Dorsolateral prefrontal cortex (tissue), 122 donors: ENCODE measurements at places on chromosomes 6 and 20.
A peak's percentile ranks its signal among the peaks of the same experiment; 100 is the strongest.

- DNase-seq: no peak
These were observed 17.8 kb downstream of the LRFN2 start for GRCh38 chr6:40569162-40569910.

DNA sequence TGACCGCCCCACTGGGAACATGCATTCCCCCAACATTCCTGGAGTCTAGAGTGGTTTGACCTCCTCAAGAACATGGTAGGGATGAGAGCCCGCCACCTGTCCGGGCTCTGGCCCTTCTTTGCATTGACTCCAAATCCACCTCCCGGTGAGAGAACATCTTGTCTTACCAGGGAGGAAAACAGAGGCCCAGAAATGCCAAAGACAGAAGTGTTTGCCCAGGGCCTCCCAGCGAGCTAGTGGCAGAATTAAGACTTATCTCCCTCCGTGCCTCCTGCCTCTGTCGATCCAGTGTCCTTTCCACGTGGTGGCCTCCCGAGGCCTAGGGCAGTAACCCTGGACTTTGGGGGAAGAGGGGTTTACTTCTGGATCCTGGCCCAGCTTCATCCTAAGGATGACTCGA, 134.8 kb downstream of the JPH2 start:
- DNase-seq: no peak

GRCh38 chr20:50797142-50797541, 2.3 kb downstream of the BCAS4 start:
- no peak for DNase-seq

- DNase-seq: no peak
These were observed 300.7 kb downstream of the TENT5A start for GRCh38 chr6:81451787-81452186.

DNA sequence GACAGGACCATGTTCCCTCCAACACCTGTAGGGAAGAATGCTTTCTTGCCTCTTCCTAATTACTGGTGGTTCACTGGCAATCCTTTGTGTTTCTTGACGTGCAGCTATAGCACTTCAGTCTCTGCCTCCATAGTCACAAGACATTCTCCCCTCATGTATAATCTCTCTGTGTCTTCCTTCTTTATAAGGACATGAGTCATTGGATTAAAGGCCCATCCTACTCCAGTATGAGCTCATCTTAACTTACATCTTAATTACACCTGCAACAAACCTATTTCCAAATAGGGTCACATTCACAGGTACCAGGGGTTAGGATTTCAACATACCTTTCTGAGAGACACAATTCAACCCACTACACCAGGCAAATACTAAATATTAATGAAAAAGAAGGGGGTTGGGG, 213.6 kb downstream of the RNGTT start:
- no peak for DNase-seq

DNA sequence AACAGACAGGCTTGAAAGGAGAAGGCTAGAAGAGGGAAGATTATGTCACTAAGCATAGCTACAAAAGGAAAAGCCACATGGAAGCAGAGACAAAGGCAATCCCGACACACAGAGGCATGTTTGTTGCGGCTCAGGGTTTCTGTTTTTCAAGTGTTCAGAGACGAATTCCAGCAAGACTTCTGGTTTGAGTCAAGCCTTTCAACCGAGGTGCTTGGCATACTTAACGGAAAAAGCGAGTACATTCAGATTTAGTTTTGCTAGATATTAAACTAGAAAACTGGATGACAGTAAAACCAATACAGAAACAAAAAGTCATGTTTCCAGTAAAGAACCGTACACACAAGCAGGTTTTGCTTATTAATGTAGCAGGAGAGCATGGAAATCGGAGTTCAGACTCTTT, 27.2 kb downstream of the MCUR1 start:
- DNase-seq: no peak

GRCh38 chr20:64072498-64073063, 6.7 kb downstream of the RGS19 start:
- DNase-seq: no peak

- DNase-seq: peak; percentile 67
These were observed 19.2 kb downstream of the PRND start for GRCh38 chr20:4740774-4741431.

- no peak for DNase-seq
These were observed 13.5 kb upstream of the CD2AP start for GRCh38 chr6:47464052-47464451.

DNA sequence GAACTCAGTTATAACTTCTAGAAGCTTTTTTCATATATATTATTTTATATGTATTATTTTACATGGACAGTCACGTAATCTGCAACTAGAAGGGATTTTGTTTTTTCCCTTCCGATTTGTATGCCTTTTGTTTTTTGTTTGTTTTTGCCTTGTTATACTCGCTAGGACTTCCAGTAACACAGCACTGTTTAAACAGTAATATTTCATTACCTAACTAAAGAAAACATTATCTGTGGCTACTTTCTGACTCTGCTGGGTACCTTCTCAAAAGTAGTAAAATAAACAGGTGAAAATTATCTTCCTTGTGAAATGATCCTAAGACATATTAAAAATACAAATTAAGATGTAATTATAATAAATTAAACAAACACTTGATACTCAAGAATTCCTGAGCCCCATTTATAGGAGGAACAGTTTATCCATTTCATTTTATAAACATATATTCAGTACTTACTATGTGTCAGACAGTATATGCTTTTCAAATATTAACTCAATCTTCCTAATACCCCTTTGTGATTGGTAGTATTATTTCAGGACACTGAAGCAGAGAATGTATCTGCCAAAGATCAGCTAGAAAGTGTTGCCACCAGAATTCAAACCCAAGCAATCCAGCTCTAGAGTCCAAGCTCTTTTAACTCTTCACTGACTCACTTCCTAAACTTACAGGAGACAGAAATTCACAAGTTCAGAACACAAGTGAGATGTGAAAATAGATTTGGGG, 65.3 kb downstream of the MAP3K5 start:
- DNase-seq: no peak

DNA sequence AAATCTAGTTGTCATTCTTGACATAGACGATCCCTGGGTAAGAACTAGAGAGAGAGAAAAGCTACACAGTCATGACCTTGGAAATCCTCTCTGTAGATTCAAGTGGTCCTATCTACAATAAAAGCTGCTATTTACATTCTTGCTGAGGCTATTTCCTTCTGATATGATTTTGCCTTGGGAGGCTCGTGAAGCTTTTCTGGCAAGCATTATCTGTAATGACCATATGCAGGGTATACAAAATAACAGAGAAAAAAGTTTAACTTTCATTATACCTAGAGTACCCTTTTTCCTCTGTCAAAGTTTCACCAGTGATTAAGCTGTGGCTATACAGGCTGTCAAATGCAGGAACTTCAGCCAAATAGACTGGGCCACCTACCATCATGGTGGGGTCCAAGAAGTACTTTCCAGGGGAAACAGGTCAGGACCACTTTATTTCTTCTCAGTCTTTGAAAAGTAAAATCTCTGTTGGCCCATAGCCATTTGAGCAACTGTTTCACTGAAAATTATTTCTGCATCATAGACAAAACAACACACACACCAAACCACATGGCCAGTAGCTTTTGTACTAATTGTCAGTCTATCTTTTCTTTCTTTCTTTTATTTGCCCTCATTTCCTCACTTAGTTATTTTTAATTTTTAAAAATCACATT, 677.0 kb upstream of the ID4 start:
- DNase-seq: no peak

DNA sequence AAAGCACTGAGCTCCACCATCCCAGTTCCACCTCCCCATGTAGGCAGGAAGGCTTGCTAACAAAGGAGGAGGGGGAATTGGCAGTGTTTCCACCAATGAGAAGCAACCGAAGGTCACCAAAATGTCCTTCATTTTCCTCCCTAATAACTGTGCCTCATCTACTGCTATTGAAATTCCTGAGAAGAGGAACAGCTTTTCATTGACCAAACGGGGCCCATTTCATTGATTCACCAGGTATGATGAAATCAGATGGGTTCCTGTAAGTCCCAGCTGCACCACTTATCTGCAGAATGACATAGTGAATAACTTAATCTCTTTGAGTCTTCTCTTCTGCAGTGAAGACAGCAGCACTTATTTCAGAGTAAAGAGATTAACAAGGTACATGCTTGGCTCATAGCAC, 17.3 kb downstream of the TREM1 start:
- DNase-seq: no peak

- DNase-seq: no peak
These were observed 14.5 kb downstream of the PREP start for GRCh38 chr6:105388392-105388791.

- no peak for DNase-seq
These were observed 33.0 kb upstream of the KIAA1586 start for GRCh38 chr6:57013521-57013926.

DNA sequence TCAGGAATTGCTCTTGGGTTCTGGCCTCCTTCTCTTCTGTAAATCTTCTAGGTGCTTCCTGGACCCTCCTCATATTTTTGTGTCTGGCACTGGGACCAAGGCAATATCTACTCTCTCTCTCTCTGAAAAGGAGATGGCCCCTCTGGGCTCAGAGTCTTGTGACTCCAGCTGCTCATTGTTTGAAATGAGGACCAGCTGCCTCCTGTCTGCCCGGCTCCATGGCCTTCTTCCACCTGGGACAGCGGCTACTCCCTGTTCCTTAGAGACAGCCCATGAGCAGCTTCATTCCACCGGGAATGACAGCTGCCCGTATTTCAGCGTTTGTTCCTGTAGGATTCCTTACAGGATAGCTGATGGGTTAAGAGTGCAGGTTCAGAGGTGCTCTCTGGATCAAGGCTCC, 2.9 kb downstream of the TGM3 start:
- no peak for DNase-seq

DNA sequence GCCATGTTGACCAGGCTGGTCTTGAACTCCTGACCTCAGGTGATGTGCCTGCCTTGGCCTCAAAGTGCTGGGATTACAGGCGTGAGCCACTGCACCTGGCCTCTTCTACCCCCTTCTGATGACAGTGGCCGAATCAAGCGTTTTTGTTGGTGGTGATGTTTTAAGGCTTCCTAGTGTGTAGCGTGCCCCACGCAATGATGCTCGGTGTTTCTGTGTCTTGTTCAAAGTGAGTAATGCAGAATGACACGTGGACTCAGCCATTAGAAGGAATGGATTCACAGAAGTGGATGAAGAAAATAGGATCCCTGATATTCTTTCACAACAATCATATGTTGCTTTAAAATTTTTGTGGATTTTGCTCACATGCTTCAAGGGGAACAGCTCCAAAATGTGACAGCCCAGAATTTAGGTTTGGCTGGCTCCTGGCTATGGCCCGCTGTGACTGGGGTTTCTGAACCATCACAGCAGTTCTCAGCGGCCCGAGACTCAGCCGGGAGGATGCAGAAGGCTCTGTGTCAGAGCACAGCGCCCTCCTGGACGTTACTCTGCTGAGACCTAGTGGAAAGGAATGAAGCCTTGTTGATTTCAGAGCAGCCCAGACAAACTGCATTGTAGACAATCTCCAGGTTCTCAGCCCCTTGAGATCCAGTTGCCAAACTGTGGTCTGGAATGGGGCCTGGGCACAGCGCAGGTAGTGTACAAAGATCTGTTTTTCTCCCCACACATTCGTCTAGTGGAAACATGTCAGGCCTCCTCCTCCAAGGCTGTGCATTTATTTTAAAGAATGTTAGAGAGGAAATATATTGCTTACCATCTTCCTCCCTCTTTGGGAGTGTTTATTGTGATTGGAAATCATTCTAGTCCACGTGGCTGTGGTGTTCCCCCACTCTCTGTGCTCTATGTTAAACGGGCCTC, 57.6 kb upstream of the TIAM2 start:
- no peak for DNase-seq

- no peak for DNase-seq
These were observed 56.8 kb upstream of the ECI2 start for GRCh38 chr6:4192173-4192572.

DNA sequence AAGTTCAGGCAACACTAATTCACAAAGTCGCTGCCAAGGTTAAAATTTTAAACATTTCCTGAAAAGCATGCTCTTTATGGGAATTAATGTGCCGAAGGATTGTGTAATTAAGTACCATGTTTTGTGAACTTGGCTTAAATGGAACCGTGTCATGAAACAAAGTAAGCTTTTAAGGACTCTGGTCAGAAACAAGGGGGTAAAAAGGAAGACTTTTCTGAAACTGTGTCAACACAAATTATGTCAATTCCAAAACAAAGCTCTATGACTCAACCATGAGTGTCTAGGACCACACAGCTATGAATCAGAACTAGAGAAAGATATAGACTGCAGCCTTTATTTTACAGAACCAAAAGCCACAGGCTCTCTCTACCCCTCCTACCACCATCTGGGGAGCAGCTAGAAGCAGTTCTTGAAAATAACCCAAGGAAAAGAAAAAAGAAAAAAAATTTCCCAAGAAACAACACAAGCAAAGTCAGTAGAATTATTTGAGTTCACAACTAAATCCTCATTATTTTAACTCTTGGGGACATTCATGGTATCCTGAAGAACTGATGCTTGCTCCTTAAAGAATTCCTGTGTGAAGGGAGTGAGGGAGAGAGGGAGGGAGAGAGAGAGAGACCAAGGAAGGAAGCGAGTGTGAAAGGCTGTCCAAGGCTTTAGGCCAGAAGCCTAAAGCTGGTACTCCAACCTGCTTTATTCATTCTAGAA, 81.9 kb downstream of the ZMYND8 start:
- DNase-seq: no peak

- no peak for DNase-seq
These were observed 12.3 kb downstream of the SLC17A2 start for GRCh38 chr6:25918083-25918683.

DNA sequence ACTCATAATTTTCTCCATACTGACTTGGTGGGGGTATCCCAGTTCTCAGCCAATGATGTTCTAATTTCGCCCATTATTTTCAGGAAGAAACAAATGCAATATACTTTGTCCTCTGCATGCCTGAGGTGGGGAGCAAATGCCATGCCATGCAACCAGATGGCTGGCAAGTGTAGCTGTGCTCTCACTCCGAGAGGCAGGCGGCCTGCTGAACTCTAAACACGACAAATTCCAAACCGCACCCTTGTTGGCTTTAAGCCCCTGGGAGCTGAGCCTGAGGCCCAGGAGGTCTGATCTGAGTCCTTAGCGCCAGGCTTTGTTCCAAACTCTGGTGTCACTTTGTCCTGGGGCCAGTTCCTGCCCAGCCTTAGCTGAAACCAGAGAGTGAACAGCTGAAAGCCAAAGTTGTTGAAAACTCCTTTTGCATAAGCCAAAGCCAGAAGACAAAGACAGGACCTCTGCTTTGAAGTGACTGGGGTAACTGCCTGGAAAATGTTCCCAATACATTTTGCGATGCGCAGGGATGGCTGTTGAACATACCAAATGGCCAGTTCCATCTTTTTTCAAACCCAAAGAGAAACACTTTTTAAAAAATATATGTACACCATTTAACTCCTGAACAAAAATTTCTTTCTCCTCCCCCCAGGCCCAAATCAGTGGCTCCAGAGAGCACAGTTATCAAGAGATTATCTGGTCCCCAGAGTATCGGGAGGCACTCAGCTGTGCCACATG, 46.2 kb downstream of the TTI1 start:
- no peak for DNase-seq

DNA sequence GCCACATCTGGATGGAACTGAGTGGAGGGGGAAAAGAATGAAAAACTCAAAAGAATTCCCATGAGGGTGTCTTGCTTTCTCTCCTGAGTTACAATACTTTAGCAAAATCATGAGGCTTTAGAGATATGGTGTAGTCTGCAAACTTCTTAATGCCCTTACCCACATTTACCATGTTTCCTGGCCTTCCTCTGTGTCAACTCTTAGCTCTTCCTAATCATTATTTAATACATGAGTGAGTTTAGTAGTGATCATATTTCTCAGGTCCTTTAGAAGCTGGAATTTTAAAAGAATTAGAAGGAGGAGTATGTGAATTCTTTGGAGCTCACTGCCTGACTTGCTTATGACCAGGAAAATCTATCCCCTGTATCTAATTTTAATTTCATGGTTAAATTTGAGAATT, 39.0 kb downstream of the STX11 start:
- no peak for DNase-seq
